ENCODE measurements at places on chromosomes 1 and 21.

DNA sequence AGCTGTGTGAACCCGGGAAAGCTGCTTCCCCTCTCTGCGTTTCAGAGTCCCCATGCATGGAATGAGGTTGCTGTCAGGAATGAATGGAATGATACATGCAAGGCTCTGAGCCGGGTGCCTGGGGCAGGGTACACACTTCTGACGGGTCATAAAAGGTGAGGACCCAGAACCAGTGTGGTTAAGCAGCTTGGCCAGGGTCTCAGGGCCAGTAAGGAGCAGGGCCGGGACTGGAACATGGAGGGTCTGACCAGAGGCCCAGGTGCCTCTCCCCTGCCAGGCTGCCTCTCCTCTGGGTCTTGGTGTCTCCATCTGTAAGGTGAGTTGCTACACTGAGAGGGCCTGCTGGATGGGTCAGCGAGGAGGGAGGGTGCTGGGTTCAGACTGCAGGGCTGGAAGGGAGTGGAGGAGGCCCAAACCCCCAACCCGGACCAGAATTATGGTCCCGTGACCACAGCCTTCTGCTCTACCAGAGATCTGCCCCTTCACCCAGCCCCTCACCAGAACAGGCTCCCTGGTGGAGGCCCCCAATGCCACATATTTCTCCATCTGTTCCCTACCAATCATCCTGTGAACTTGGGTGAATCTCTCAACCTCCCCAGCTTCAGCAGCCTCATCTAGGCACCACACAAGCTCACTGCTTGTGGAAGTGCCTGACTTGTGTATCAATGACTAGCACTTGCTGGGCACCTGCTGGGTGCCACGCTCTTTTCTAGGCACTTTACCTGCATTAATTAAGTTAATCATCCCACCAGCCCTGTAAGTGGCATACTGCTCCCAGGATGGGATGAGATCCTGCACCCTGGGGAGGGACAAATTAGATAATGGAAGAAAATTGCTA lies 16.2 kb upstream of the LRP8 start:
- no peak for DNase-seq

DNA sequence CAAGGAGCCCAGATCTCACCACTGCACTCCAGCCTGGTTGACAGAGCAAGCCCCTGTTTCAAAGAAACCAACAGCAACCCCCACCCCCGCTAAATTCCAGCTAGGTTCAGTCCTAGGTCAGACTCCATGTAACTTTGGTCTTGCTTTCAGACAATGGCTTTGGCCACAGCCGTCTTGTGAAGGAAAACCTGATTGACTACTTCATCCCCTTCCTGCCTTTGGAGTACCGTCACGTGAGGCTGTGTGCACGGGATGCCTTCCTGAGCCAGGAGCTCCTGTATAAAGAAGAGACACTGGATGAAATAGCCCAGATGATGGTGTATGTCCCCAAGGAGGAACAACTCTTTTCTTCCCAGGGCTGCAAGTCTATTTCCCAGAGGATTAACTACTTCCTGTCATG lies 12.9 kb downstream of the TOR3A start:
- DNase-seq: no peak

DNA sequence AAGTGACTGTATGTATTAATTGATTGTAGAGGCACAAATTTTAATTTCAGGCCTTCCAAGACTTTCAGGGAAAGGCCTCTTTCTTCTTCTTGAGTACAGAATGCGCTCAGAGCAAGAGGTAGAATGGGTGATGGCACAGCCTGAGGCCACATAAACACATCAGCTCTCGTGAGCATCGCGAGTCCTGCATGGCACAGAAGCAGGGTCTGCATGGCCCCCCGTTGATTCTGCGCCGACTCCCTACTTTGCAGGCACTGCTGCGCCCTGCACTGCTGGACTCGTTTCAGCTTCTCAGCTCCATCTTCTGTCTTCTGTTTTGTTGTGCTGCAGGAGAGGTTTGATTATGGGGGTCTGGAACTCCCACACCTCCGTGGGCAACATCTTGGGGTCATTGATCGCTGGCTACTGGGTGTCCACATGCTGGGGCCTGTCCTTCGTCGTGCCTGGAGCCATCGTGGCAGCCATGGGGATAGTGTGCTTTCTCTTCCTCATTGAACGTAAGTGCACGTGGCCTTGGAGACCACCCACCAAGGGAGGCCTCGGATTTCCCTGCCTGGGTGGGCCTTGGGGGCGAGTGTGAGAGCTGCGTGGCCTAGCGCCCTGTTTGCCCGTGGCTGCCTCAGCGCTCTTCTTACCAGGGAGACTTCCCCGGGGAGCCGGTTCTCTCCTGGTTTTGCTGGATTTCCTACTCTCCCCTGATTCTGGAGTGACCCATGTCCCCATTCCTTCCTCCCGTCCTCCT lies 29.6 kb downstream of the SLC37A1 start:
- no peak for DNase-seq

DNA sequence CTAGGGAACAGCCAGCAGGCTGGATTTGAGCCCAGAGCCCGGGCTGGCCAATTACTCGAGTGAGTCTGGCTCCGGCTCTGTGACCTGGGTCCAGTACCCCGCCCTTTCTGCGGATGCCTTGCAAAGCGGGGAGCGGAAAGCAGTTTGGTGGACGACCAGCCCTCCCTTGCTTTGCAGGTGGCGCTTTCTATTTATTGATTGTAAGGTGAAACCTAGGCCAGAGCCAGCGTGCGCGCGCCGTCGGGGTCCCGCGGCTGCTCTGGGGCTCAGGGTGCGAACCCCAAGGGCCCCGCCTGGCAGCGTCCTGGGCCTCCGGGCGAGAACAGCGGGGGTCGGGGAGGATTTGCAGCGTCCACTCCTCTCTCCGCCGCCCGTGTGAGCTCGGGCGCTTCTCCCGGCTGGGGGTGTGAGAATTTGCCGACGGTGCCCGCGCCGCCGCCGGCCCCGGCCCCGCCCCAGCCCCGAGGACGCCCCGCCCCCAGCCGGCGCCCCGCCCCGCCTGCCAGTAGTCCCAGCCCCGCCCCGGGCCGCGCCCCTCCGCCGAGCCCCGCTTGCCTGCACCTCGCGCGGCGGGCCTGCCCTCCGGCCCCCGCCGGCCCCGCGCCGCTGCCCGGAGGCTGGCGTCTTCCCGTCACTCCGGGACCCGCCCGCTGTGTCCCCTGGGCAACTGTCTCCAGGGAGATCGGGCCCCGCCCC lies 37.6 kb downstream of the PIK3CD start:
- DNase-seq: peak; percentile 80

DNA sequence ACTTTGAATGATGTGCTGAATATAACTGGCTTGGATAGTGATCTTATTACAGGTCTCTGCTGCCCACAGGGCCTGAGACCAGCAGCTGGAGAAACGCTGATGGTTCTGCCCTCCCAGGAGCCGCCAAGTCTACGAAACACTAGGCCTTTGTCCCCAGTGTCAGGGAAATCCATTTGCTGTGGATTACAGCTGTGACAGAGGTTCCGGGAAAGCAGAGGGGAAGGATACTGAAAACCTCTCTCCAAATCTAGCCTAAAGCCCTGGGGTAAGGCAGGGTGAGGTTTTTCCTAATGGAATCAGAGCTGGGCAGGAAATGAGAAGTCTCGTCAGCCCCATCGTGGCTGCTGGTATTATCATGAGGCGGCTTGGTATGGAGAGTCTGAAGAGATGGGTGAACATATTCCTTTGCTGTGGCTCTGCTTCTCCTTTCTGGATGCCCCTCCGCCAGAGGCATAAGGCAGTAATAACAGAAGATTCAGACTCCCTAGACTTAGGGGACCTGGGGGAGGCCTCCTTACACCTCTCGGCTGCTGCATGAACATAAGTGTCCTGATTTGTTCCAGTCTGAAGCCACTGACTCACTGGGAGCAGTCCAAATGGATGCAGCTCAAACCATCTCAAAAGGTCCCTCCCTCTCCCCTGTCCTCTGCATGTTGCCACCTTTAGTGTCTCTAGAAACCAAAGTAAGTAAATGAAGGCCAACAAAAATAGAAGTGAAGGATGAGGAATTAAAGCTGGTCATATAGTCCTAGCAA lies 48.1 kb downstream of the PHC2 start:
- no peak for DNase-seq

DNA sequence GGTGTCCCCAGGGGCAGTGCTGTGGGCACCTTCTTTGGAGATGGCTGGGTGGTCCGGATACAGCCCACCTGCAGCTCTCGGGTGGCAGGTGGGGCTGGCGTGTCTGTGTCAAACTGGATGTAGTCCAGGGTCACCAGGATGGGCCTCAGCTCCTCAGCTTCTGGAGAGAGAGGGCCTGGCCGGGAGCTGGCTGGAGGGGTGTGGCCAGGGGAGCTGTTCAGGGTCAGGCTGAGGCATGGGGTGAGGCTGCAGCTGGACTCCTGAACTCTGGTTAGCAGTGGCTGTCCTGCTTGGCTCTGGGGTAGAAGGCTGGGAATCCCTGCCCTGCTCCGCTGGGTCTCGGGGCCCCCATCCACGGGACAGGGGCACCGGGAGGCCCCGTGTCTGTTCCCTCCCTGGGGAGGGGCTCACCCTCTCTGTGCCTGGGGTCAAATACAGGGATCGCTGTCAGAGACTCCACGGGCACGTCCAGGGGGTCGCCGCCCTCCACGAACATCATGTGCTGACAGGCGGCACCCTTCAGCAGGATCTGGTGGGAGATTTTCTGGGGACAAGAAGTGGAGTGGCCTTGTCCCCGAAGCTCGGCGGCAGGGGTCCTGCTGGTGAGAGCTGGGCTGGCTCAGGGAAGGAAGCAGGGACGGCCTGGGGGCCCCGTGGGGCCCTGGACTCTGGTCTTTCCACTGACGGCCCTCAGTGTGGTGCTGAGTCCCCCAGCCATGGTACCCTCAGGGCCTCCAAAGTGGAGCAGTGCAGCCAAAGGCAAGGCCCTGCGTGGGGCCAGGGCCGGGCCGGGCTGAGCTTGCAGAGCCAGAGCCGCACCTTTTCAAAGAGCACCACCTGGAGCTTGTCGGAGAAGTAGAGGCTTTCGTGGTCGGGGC lies 4.1 kb upstream of the TMEM52 start:
- no peak for DNase-seq

DNA sequence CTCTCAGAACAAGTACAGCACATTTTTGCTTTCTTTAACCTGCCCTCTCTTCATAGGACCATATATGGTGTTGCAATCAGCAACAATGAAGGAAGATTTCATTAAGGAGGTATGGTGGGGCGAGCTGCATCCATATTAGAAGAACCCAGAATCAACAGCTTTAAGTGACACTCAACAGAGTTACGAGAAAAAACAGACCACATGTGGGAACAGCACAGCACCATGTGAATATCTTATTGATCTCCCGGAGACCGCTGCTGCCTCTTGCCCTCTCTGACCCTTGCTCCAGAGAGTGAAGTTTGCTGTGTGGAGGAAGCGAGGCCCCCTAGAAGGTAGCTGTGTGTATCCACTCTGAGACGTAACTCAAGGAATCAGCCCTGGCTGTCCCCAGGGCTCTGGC lies 12.9 kb downstream of the RAB42 start:
- DNase-seq: no peak
